Common myeloid progenitor, CD34-positive (primary cell): ENCODE measurements at places on chromosomes 2 and 18.

DNA sequence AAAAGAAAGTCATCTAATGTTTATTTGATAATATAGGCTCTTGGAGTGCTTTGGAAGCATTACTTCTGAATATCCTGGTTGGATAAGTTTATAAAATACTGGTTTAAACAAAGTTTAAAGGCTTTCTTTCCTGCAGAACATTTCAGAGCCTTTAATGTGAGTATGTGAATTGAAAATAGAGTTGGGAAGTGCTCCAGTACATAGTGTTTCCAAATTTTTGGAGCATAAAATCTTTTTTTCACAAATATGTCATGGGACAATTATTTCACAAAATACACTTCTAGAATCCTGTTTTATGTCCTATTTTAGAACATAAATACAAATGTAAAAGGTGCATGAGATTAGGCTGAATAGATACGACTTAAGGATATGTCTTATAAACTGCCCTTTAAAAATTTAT, 158.9 kb upstream of the HNRNPA3 start:
- no peaks in the 10 kb centered on the region for H3K4me1 ChIP-seq
- no peak overlapping the region for H3K4me3 ChIP-seq
- H3K27ac ChIP-seq, result no peak overlapping the region
- no peak for DNase-seq
- no peaks in the 10 kb centered on the region for H3K36me3 ChIP-seq

DNA sequence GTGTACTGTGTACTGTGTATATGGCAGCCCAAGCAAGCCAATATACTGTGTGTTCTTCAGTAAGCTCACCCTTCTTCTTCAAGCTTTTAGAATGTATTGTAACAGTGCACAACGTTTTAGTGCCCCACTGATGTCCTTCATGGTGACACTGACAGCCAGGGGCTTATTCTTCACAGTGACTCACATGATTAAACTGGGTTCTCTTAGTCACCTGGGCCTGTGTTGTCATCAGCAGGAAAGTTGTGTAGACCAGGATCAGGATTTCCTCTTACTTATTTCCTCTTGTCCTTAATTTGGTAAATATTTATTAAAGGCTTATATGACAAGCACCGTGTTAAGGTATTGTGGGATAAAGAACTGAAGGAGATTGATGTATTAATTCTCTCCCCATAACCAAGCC, 67.9 kb upstream of the THOC1 start:
- peak overlapping the region; percentile 27 for H3K27ac ChIP-seq
- peaks cover 21% of the 10 kb centered on the region for H3K4me1 ChIP-seq
- H3K4me3 ChIP-seq, result no peak overlapping the region
- no peaks in the 10 kb centered on the region for H3K27me3 ChIP-seq

- H3K4me1 ChIP-seq, result no peaks in the 10 kb centered on the region
- H3K36me3 ChIP-seq, result no peaks in the 10 kb centered on the region
- no peak for DNase-seq
Measured at GRCh38 chr18:32237049-32237448, 47.2 kb downstream of the MEP1B start.

DNA sequence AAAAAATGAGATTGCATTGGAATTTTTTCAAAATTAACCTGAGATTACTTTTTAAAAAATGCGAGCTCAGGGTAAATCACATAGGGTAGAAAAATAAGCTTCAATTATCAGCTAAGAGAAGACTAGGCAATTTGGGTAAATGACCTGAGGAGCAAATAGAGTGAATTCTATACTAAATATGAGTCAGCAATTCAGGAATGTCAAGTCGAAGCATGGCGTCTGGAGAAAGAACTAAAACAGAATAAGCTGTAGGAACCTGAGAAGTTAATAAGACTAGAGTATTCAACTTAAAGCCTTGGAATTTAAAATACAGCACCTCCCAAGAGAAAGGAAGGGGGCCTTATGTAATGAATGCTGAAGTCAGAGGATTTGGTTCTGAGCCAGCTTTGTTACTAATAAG, 487.0 kb downstream of the SUCLG1 start:
- no peaks in the 10 kb centered on the region for H3K4me1 ChIP-seq
- no peak for DNase-seq
- no peak overlapping the region for H3K27ac ChIP-seq
- H3K36me3 ChIP-seq, result no peaks in the 10 kb centered on the region
- H3K27me3 ChIP-seq, result no peaks in the 10 kb centered on the region

DNA sequence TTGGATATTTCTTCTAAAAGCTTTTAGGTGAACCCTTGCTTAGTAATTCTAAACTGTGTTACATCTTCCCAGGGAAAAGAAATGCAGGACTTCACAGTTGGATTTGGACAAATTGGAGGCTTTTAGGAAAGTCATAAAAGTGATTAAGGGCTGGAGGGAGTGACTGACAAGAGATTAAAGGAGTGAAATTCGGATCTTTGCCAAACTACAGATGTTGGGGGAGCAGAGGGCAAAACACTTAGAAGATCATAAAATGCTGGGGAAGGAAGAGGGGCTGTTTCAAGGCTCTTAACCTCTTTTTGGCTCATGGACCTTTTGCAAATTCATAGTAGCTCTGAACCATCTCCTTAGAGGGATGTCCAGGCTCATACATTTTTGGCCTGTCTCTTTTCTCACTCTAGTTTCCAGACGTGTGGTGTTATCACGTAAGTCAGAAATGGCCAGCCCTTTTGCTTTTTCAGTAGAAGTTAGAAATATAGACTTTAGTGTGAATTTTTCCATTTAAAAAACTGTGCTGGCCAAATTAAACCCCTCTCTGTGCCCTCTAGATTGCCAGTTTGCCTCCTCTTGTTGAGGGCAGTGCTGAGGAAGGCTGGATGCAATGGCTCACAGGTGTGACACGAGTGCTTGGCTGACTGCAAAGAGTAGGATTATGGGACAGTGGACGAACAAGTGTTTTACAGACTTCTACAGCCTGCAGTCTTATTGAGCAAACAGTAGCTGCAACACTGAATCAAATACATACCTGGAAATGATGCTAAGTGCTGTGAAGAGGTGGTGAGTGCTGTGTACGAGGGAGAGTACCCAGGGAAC, 109.9 kb downstream of the LYPD6B start:
- H3K27ac ChIP-seq, result no peak overlapping the region
- H3K36me3 ChIP-seq, result no peaks in the 10 kb centered on the region
- no peaks in the 10 kb centered on the region for H3K27me3 ChIP-seq
- no peak for DNase-seq

DNA sequence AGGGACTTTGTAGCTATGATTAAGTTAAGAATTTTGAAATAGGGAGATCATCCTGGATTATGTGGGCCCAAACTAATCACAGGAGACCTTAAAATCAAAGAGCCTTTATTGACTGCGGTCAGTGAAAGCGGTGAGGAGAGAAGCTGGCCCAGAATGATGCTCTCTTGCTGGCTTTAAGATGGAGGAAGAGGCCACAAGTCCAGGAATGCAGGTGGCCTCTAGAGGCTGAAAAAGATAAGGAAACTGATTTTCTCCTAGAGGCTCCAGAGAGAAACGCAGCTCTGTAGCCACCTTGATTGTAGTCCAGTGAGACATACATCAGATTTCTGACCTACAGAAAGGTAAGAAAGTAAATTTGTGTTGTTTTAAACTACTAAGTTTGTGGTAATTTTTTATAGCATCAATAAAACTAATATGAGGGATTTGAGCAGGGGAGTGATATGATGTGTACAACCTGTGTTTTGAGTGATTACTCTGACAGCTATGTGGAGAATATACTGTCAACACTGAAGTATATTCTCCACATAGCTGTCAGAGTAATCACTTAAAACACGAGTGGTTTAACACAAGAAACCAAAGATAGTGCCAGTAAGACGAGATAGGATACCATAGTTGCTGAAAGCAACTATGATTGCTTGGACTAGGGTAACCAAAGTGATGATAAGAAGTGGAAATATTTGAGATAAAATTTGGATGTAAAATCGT, 364.4 kb upstream of the CHST9 start:
- no peaks in the 10 kb centered on the region for H3K4me1 ChIP-seq
- no peak overlapping the region for H3K27ac ChIP-seq
- H3K27me3 ChIP-seq, result no peaks in the 10 kb centered on the region
- no peak for DNase-seq

GRCh38 chr2:224004105-224004695, 34.9 kb downstream of the SERPINE2 start:
- no peak overlapping the region for H3K27ac ChIP-seq
- H3K4me1 ChIP-seq, result no peaks in the 10 kb centered on the region
- H3K36me3 ChIP-seq, result peaks cover 8% of the 10 kb centered on the region
- DNase-seq, result no peak
- H3K27me3 ChIP-seq, result no peaks in the 10 kb centered on the region

- no peaks in the 10 kb centered on the region for H3K27me3 ChIP-seq
- H3K4me3 ChIP-seq, result no peak overlapping the region
- no peaks in the 10 kb centered on the region for H3K36me3 ChIP-seq
- H3K4me1 ChIP-seq, result no peaks in the 10 kb centered on the region
Measured at GRCh38 chr2:62785216-62785615, 79.7 kb downstream of the EHBP1 start.

- DNase-seq, result no peak
- H3K4me1 ChIP-seq, result no peaks in the 10 kb centered on the region
Measured at GRCh38 chr2:191086706-191087105, 64.1 kb downstream of the STAT4 start.

DNA sequence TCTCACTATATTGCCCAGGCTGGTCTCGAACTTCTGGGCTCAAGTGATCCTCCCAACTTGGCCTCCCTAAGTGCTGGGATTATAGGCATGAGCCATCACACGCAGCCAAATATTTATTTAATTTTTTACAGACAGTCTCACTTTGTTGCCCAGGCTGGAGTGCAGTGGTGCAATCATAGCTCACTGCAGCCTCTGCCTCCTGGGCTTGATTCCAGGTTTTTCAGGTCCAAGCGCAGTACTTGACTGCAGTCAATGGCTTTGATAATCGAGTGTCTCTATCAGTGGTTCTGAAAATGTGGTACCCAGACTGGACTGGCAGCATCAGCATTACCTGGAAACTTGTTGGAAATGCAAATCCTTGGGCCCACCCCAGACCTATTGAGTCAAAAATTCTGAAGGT, 63.1 kb downstream of the PLB1 start:
- H3K4me1 ChIP-seq, result no peaks in the 10 kb centered on the region
- H3K27ac ChIP-seq, result no peak overlapping the region
- DNase-seq, result no peak
- H3K27me3 ChIP-seq, result no peaks in the 10 kb centered on the region
- H3K36me3 ChIP-seq, result no peaks in the 10 kb centered on the region

DNA sequence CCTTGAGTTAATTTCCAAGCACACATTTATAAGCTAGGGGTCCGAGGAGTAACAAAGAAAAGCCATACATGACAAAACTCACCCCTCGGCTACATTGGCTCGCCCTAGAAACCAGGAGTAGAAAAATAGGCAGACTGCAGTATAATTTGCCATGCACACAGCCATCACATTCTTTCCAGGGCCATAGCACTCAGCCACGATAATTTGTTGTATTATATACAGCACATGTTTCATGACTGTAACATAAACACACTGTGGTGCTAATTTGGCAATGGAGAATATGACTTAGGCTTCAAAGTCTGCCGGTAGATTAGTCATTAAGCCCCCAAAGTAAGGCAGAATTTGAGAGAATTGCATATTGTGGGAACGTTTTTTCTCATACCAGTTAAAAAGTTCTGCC, 254.9 kb downstream of the ZNF521 start:
- DNase-seq, result no peak
- no peak overlapping the region for H3K27ac ChIP-seq
- H3K36me3 ChIP-seq, result peaks cover 2% of the 10 kb centered on the region
- H3K27me3 ChIP-seq, result no peaks in the 10 kb centered on the region

DNA sequence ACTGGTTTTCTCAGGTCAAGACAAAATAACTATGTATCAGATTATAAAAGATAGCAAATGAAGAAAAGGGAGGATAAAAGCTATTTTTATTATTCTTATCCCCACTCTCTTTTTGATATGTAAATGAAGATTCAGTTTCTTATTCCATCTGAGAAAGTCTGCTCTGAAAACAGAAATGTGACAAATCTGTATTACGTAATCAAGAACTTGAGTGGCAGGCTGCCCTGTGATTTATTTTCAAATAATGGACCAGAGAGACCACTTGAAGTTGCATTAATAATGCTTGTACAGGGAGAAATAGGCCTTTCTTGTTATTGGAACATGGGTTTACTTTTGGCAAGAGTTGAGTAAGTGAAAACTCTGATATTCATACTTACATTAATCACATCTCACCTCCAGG, 727.4 kb downstream of the DPP10 start:
- H3K27me3 ChIP-seq, result no peaks in the 10 kb centered on the region
- no peak overlapping the region for H3K27ac ChIP-seq
- no peak for DNase-seq
- no peak overlapping the region for H3K4me3 ChIP-seq

- no peak overlapping the region for H3K27ac ChIP-seq
- no peaks in the 10 kb centered on the region for H3K27me3 ChIP-seq
- H3K4me3 ChIP-seq, result no peak overlapping the region
- H3K4me1 ChIP-seq, result peaks cover 8% of the 10 kb centered on the region
Measured at GRCh38 chr2:62467475-62468321, 38.3 kb downstream of the TMEM17 start.

DNA sequence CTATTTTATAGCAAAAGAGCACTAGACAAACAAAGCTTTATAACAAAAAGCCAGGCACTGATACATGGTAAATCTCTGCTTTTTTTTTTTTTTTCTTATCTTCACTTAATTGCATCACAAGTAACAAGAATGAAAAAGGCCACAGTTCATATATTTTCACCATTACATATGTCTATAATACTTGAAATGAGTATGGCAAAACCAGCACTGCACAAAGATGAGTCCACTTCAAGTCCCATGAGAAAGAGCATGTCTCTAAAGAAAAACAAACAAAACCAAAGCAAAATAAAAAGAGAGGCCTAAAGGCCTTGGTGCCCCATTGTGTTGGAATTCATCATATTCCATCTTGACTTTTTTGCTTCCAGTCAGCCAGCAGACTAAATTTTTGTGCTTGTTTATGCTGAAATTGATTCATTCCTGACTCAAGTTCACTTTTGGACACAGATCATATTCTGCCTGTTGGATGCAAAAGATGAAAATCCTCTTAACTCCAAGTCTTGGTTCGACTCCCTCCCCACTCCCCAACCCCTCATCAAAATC, 264.9 kb upstream of the CCDC68 start:
- no peaks in the 10 kb centered on the region for H3K27me3 ChIP-seq
- H3K36me3 ChIP-seq, result peaks cover 15% of the 10 kb centered on the region
- no peak overlapping the region for H3K27ac ChIP-seq
- no peak overlapping the region for H3K4me3 ChIP-seq
- no peak for DNase-seq

DNA sequence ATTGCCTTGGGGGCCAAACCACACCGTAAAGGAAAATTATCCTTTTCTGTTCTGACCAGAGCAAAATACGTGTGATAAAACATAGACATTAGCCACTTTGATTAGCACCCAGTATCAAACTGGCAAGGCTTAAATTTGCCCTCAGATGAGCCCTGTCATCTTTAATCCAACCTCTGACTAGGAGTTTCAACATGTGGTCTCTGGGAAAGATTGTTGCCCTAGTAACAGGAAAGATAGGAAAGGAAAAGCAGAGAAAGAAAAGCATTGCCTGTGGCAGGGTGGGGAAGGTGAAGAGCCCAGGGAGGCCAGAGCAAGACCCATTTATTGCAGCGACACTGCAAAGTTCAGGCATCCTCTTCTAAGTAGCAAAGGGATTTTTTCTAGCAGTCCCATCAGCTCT, 181.5 kb upstream of the SCN7A start:
- DNase-seq, result no peak
- H3K36me3 ChIP-seq, result no peaks in the 10 kb centered on the region
- peaks cover 16% of the 10 kb centered on the region for H3K4me1 ChIP-seq
- H3K27me3 ChIP-seq, result no peaks in the 10 kb centered on the region

GRCh38 chr2:166867874-166868514, 20.3 kb upstream of the XIRP2 start:
- no peak overlapping the region for H3K27ac ChIP-seq
- H3K4me3 ChIP-seq, result no peak overlapping the region
- H3K4me1 ChIP-seq, result no peaks in the 10 kb centered on the region
- H3K36me3 ChIP-seq, result no peaks in the 10 kb centered on the region
- H3K27me3 ChIP-seq, result no peaks in the 10 kb centered on the region
